CD8-positive, alpha-beta T cell (primary cell): ENCODE measurements at places on chromosomes 12 and 14.

DNA sequence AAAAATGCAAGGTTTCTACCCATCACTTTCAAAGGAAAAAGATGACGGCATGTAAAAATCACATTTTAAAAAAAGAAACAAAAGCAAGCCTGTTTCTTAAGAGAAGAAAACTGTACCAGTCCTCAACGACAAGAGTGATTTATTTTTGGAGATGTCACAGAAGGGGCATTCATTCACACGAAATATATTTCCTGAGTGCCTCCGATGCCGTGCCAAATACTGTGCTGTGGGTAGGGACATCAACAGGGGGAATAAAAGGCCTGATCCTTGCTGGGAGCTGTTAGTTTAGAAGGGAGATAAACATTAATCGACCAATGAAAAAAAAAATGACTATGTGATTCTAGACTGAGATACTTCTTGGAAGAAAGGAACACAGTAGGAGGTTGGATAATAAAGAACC is 297.5 kb upstream of the SOX5 start:
- no peak for DNase-seq

- DNase-seq = no peak
Observed at GRCh38 chr14:76900682-76901081, 74.5 kb downstream of the LRRC74A start.

DNA sequence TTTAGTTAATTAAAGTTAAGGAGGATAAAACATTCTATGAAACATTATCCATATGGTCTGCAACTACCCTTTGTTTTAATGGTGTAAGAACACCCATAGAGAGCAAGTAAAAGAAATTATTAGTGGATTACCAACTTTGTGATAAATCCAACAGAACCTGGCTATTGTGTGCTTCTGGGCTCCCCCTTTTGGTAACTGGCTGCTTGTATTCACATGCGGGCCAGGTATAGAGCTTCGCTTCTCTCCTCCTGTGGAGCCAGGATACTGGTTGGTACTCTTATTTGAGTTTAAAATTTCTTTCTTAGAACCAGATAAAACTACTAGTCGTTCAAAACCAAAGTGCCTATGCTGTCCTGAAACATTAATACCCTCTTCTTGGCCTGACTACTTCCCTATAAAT is 81.0 kb downstream of the PTPRR start:
- DNase-seq = no peak

GRCh38 chr12:43453761-43454160 is 98.2 kb downstream of the ADAMTS20 start:
- no peak for DNase-seq

- no peak for DNase-seq
Observed at GRCh38 chr12:84978921-84979320, 57.2 kb downstream of the TSPAN19 start.

DNA sequence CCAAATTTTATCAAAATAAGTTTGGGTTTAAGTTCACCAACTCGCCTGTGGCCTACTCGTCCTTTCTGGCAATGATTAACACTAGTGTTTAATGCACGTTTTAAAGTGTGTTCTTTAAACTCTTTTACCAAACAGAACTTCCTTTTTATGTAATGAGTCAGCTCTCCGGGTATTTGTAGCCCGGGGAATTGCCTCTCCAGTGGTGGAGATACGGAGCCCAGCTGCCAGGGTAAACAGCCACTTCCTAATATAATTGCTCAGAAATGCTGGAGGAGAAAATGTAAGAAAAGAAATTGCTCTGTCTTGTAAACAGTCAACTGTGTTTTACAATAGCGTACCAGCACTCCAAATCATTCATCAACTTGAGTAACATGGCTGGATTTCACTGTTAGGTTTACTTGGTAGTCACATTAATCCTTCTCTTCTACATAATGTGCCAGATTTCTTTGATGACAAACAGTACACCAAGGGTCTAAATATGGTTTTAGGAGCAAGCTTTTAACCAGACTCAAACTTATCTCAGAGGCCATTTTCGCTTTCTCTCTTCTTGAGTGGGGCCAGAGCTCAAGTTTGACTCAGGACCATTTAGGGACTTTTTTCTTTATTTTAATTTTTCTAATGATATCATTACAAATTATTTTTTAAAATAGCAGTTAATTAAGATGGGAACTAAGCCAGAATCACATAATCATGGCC is 101.2 kb upstream of the SLC38A2 start:
- DNase-seq = no peak
